ENCODE measurements at places on chromosomes 11 and 22.

- DNase-seq: no peak
Measured at GRCh38 chr11:65019824-65020223, 5.9 kb downstream of the ARL2 start.

- DNase-seq: no peak
Measured at GRCh38 chr22:41352058-41352457, 29.7 kb upstream of the TEF start.

DNA sequence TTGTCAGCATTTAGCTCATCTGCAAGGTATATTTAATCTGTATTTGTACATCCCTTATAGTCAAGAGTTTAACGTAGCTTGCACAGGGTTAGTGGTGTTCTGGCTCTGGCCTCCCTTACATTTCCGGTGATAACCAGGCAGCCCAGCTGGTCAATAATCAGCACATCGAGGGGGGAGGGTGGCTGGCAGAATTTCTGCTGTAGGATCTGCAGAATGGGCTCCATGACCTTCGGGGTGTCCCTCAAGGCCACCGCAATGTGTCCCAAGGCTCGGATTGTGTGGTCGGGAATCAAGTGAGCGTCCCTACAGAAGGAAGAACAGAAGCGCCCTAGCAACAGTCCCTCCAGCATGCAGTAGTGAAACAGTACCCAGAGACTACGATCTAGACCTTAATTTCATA, 25.1 kb downstream of the SERPIND1 start:
- no peak for DNase-seq

- no peak for DNase-seq
Measured at GRCh38 chr22:50087646-50088045, 2.2 kb upstream of the MOV10L1 start.

- no peak for DNase-seq
Measured at GRCh38 chr11:59062602-59063529, 23.2 kb upstream of the GLYATL1B start.

GRCh38 chr11:79081471-79082031, 359.3 kb downstream of the TENM4 start:
- no peak for DNase-seq

DNA sequence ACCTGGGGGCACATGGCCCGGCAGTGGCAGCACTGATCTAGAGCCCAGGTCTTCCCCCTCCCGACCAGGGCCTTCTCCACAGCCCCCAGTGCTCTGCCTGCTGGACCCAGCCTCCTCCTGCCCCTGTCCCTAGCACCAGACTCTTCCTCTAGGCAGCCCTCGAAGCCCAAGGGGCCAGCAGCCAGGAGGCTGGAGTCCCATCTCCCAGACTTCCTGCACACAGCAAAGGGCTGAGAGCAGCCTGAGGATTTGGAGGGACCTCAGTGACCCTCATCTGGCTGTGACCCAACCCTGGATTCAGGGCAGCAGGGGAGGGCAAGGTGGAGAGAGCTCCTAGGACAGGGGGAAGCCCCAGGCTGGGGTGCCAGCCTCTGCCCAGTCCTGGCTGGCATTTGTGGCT, 3.0 kb downstream of the RHOD start:
- DNase-seq: no peak

GRCh38 chr11:108302121-108302785, 79.4 kb downstream of the ATM start:
- no peak for DNase-seq

DNA sequence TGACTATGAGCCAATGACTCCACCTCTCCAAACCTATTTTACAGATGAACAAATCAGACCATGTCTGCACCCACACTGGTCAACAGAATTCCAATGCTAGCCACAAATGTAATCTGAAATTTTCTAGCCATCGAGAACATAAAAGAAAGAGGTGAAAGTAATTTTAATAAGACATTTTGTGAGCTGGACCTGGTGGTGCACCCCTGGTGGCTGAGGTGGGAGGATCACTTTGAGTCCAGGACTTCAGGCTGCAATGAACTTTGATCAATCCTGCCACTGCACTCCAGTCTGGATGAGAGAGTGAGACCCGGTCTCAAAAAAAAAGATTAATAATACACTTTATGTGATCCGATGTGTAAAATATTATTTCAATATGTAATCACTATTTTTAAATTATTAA, 9.4 kb upstream of the RNF185 start:
- no peak for DNase-seq

DNA sequence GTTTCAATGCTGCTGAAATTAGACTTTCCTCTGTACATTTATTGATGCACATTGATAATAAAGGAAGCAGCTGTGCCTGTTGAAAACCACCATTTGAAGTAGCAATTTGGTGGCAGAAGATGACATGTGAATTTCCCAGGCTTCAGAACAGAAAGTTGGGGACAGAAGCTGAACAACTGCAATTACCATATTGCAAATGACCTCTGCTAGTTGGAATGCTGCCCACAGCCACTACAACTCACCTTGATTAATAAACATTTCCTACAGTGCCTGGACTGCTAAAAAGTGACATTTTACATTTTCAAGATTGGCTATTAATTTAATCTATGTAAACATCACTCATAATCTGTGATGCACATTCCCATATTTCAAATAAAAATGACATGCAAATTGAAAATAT, 208.6 kb downstream of the LUZP2 start:
- DNase-seq: no peak

- DNase-seq: no peak
Measured at GRCh38 chr22:50399751-50400331, 56.7 kb downstream of the PPP6R2 start.

GRCh38 chr22:25110846-25111578, 88.6 kb upstream of the CRYBB3 start:
- peak; percentile 58 for DNase-seq

GRCh38 chr11:110130642-110131238, 37.5 kb downstream of the ZC3H12C start:
- peak; percentile 99 for DNase-seq

- DNase-seq: peak; percentile 46
Measured at GRCh38 chr11:83292709-83293456, 6.7 kb upstream of the CCDC90B start.

DNA sequence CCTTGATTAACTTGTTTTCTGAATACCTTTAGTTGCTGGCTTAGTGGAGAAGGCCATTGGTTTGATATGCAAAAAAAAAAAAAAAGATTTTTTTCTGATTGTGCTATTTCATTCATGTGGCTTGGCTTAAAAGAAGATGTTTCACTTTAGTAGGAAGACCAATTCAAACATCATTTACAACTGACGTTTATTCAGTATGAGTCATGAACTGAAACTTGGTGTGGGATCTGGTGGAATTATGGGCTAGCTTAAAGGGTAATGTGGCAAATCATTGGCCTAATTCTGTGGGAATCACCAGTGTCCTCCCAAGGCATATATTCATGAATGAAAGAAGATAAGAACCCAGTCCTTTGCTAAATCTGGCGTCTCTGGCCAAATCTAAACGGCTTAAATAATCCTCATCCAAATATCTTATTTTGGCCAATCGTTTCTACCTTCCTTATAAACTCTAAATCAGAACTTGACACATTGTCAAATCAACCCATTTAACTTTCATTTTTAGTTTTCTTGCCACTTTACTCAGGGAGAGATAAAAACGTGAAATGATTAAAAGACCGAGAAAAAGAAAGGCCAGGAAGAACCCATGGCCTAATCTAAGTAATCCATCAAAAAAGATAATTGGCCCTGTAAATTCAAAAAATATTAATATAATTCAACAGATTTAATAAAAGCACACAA, 77.0 kb downstream of the DDIAS start:
- DNase-seq: no peak

DNA sequence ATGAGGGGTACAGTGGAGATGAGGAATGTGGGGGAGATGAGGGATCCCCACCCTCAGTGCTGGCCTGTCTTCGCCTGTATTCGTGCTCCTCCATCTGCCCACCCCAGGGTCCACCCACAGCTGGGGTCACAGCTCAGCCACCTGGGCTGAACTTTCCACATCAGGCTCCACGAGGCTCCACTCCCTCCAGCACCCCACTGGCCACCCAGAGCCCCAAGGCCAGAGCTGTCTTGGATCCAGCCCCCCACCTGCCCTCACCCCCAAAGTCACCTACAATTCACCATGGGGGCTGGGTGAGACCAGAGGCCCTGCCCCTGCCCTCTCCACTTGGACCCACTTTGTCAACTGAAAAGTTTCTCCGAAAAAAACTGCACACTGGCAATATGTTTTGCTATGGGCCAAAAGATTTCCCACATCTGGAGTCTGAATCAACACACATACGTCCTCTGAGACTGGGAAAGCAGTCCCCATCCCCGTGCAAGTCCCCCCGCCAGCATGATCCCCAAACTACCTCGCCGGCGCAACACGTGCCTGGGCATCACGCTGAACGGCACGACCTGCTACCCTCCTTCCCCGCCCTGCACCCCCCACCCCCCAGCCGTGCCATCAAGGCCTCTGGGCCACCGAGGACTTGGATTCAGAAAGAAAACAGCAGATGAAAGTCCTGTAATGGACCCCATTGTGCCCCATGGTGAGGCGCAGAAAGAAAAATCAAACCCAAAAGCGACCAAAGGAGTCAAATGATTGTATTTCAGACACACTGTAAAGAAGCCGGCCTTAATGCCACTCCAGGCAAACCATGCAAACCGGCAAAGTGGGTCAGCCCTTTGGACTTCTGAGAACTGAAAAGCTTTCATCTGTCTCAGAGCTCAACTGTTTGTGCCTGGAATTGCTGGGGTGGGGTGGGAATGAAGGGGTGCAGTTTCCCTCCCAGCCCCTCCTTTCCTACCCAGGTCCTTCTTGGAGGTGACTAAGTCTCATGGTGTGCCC, 16.5 kb upstream of the GAL start:
- DNase-seq: no peak

DNA sequence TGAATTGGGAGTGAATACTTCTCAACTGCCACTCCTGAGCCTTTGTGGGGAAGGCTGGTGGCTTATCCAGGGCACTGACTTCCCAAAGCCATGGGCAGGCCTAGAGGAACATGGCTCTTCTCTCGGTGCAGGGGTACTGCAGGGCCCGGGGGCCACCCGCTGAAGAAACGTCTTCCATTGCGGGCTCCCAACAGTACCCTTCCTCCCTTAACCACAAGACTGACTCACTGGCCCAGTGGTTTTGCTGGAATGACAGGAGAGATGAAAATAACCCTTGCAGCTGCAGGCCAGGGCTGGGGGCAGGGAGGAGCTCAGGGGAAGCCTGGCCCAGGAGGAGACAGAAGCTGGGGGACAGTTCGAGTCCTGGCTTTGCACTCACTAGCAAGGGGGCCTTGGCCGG, 13.5 kb downstream of the TXN2 start:
- no peak for DNase-seq

- DNase-seq: no peak
Measured at GRCh38 chr22:38802671-38803121, 8.8 kb upstream of the DNAL4 start.

- DNase-seq: no peak
Measured at GRCh38 chr11:93482556-93482955, 60.6 kb downstream of the SMCO4 start.
